Esophagus muscularis mucosa (tissue), 4 donors: ENCODE measurements at places on chromosomes 16 and 17. TPM values are rescaled to one million over a fixed set of nuclear protein-coding genes. Genes with fewer than 3 reads are reported as not detected.

The KRT16 gene
- not detected for total RNA-seq

The CTRB2 gene
- not detected for total RNA-seq

The SOX8 gene
- total RNA-seq: 4.6 TPM

The AGRP gene
- total RNA-seq: not detected

The C17orf78 gene
- total RNA-seq: not detected

The OVCA2 gene
- total RNA-seq: 38.9 TPM

The LGALS3BP gene
- 169 TPM for total RNA-seq

GRCh38 chr17:7852919-7853690, 1.8 kb upstream of the TMEM88 start:
- H3K4me1 ChIP-seq: peaks cover 49% of the 10 kb centered on the region
- DNase-seq: no peak
- no peak overlapping the region for H3K27ac ChIP-seq

DNA sequence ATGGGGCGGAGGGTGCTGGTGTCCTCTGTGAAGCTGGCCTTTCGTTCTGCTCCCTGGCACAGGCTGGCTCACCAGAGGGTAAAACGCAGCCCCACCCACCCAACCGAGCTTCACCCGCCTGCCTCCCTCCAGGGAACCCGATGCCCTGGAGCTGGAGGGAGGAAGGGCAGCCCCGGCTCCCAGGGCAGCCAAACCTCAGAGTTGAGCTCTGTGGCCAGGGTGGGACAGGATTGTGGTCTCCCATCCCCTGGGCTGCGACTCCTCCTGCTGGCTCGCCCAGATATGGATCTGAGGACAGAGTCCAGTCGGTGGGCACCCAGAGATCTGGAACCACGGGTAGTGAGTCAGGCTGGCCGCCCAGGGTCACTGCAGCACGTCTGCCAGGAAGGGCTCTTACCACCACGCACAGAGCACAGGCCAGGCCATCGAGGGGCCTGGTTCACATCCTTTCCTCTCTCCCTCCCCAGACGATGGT, 42.6 kb upstream of the CHMP6 start:
- DNase-seq: no peak
- H3K27me3 ChIP-seq: no peaks in the 10 kb centered on the region
- peak overlapping the region; percentile 80 for H3K27ac ChIP-seq
- no peaks in the 10 kb centered on the region for H3K4me1 ChIP-seq

GRCh38 chr17:7307686-7308624, 527 bp downstream of the EIF5A start:
- no peaks in the 10 kb centered on the region for H3K27me3 ChIP-seq
- H3K4me3 ChIP-seq: peak overlapping the region; percentile 95
- peaks cover 55% of the 10 kb centered on the region for H3K4me1 ChIP-seq
- peaks cover 35% of the 10 kb centered on the region for H3K36me3 ChIP-seq
- no peak for DNase-seq
- H3K27ac ChIP-seq: peak overlapping the region; percentile 99

DNA sequence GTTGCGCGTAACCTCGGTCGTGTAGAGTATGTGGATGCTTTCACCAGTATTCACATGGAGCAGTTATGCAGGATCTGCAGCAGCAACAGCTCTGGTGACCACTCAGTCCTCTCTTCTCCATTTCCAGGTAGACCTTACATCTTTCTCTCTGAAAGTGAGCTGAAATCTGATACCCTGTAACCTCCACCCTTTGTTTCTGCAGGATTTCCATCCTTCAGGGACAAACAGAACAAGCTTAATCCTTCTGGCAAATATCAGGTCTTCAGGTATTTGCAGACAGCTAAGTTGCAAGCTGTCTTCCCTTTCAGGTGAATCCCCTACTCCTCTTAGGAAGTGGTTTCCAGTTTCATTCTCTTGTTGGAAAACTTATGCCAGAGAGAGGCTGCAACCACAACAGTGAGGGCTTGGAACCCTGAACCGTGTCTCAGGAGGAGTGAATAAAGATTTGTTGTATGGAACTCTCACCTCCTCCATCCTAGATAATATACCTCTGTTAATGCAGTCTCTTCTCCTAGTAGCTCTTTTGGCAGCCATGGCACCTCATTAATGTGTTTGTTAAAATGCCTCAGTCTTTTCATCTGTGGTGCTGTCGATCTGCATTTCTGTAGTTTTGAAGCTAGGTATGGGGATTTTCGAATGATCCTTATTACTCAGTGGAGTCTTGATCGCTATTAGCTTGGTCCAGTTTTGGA, 172.5 kb downstream of the PRKCA start:
- H3K36me3 ChIP-seq: no peaks in the 10 kb centered on the region
- no peak overlapping the region for H3K4me3 ChIP-seq
- no peak for DNase-seq
- no peaks in the 10 kb centered on the region for H3K4me1 ChIP-seq
- no peak overlapping the region for H3K27ac ChIP-seq

DNA sequence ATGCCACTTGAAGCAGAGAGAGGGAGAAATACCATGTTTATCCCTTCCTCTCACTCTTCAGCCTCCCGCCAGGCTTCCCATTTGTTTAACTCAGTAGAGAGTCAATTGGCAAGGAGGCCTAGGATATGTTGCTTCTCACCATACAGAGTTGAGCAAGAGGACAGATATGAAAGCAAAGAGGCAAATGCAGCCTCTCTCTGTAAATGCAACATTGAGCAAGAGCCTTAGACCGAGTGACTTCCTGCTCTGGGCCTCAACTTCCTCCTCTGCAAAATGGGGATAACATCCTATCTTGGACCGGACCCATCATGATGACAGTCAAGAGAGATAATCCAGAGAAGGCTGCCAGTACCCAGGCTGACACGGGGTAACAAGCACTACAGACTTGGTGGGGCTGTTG, 36.8 kb downstream of the SOCS1 start:
- no peaks in the 10 kb centered on the region for H3K27me3 ChIP-seq
- DNase-seq: no peak
- no peak overlapping the region for H3K27ac ChIP-seq
- H3K4me3 ChIP-seq: no peak overlapping the region
- H3K36me3 ChIP-seq: no peaks in the 10 kb centered on the region

DNA sequence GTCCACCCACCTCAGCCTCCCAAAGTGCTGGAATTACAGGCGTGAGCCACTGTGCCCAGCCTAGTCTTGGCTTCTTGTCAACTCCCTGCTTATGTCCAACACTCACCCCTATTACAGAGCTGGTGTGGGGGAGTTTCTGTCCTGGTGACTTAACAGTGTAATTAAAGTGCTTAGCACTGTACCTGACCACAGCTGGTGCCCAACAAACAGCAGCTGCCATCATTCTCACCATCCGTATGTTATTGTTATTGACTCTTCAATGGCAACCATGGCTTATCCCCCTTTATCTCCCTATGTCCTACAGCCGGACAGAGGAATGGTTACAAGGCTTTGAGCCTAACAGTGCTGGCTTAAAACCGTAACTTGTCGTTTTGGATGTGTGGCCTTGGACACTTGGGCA, 17.0 kb upstream of the BRCA1 start:
- H3K27me3 ChIP-seq: no peaks in the 10 kb centered on the region
- DNase-seq: no peak
- H3K36me3 ChIP-seq: peaks cover 8% of the 10 kb centered on the region

DNA sequence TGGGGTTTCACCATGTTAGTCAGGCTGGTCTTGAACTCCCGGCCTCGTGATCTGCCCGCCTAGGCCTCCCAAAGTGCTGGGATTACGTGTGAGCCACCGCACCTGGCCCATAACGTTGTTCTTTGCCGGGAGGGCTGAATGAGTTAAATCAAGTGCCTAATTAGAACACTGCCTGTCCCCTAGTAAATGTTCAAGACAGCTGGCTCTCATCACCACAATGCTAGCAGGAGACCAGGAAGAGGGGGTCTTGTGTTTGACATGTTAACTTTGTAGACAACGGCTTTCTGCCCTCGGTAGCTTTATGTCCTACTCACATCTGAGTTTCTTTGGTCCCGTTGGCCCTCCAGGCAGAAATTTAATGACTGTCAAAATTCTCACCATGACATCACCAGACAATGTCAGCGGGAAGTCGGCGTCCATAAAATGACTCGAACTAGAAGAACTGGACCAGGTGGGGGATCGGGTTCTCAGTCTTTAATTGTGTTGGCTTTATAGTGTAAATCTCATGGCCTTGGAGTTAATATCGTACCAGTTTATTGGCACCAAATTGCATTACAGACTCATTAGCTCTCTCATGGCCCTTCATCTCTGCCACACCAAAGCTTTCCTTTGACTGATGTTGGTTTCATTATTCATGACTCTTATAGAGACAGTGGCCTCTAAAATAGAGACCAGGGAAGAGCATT, 11.4 kb upstream of the ITPRIPL2 start:
- no peak for DNase-seq
- no peaks in the 10 kb centered on the region for H3K27me3 ChIP-seq
- peaks cover 8% of the 10 kb centered on the region for H3K4me1 ChIP-seq
- no peak overlapping the region for H3K4me3 ChIP-seq

DNA sequence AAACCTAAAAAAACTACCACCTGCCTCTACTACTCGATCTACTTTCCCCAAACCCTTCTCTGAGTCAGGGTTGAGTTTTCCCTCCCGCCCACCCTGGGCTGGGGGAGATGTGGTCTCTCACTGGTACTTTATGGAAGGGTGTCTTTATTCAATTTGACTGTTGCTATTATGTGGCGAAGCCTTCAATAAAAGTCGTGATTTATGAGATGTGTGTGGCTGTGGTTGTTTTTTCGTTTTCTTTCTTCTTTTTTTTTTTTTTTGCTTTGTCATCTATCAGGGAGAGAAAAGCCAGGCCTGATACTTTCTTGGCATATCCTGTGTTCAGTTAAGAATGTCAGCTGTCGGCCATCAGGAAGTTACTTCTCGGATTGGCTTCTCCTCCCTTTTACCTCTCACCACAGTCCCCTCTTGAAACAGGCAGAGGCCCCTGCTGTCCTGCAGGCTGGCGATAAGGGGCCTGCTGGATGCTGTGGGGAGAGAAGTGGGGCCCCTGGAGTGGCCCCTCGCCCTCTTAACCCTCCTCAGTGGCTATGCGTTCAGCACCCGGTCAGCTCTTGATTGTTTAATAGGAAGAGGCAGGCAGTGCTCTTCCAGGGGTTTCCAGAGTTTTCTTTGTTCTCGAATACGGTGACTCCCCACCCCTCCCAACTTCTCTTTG, 123.0 kb downstream of the MSI2 start:
- peak overlapping the region; percentile 27 for H3K27ac ChIP-seq
- no peak overlapping the region for H3K4me3 ChIP-seq
- H3K27me3 ChIP-seq: no peaks in the 10 kb centered on the region
- H3K4me1 ChIP-seq: peaks cover 18% of the 10 kb centered on the region
- DNase-seq: no peak
- no peaks in the 10 kb centered on the region for H3K36me3 ChIP-seq

DNA sequence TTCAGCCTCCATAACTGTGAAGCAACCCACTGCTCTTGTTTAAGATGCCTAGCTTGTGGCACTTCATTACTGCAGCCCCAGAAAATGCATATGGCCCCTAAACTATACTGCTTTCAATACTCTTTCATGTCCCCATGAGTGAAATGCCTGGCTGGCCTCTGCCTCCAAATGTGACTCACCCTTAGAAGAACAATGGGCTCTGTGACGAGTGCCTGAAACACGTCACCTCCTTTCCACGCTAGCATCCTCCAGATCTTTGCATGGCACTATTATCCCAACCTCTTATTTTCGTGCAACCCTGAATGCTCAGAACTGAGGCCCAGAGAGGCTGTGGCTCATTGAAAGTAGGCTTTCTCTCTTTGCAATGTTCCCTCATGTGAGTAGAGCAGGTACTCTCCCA, 233.1 kb downstream of the CBLN1 start:
- no peaks in the 10 kb centered on the region for H3K4me1 ChIP-seq
- H3K4me3 ChIP-seq: no peak overlapping the region
- peaks cover 12% of the 10 kb centered on the region for H3K27me3 ChIP-seq

- H3K27ac ChIP-seq: no peak overlapping the region
- DNase-seq: peak; percentile 74
- no peaks in the 10 kb centered on the region for H3K36me3 ChIP-seq
- no peaks in the 10 kb centered on the region for H3K27me3 ChIP-seq
- H3K4me3 ChIP-seq: no peak overlapping the region
Measured at GRCh38 chr17:3189961-3190360, 7.4 kb upstream of the OR1A2 start.

DNA sequence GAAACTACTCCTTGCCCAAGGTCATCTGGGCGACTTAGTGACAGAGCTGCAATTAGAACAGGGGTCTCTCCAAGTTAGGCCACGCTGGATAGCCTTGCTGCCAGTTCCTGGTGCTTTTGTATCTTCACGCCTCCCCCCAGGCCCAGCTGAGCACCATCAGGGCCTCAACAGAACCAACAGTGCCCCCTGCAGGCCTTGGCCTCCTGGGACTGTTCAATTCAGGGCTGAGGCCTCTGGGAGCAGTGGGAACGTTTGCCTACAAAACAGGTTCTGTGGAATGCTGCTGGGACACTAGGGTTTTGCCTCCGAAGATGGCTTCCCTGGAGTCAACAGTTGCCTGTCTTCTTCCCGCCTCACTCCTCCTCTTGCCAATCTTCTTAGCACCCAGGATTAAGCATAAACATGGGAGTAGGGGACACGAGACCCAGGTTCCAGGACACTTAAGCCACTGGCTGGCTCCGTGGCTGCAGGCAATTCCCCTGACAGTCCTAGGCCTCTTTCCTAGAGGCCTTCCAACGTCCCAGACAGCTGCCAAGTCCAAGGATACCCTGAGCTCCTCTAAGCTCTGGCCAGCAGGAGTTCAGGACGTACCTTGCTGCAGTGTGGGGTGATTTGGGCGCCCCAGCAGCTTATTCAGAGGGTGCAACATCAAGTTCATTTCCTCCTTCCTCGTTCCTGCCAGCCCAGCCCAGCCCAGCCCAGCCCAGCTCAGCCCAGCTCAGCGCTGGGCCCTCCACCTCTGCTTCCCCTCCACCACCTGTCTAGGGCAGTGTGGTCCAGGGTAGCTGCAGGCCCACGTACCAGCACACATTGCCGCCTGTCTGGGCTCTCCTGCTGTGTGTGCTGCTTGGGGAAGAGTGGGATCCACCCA, 246.6 kb upstream of the RPL38 start:
- H3K4me3 ChIP-seq: no peak overlapping the region
- H3K27ac ChIP-seq: no peak overlapping the region
- DNase-seq: no peak
- peaks cover 13% of the 10 kb centered on the region for H3K4me1 ChIP-seq

DNA sequence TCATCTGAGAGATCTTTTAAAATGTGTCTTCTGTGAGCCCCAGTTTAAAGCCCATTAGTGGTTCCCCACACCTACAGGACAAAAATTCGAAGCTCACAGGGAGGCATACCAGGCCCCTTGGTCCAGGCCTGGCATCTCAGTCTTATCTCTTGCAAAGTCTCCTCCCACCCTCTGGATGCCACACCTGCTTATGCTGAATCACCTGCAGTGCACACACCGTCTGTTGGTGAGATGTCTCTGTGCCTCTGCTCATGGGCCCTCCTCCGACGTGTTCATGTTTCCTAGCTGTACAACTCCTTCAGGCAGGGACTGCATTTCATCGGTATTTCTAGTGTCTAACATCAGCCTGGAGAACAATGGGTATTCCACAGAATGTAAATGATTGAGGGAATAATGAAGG, 41.6 kb downstream of the RNF157 start:
- no peak overlapping the region for H3K4me3 ChIP-seq
- H3K27ac ChIP-seq: no peak overlapping the region
- H3K4me1 ChIP-seq: peaks cover 24% of the 10 kb centered on the region
- H3K36me3 ChIP-seq: no peaks in the 10 kb centered on the region
- H3K27me3 ChIP-seq: no peaks in the 10 kb centered on the region

- H3K27ac ChIP-seq: peak overlapping the region; percentile 89
- H3K4me3 ChIP-seq: no peak overlapping the region
- H3K36me3 ChIP-seq: no peaks in the 10 kb centered on the region
- peaks cover 18% of the 10 kb centered on the region for H3K4me1 ChIP-seq
- no peaks in the 10 kb centered on the region for H3K27me3 ChIP-seq
Measured at GRCh38 chr17:38693700-38694329, 11.3 kb upstream of the MLLT6 start.
